ENCODE measurements at places on chromosomes 1 and 21. TPM values are rescaled to one million over a fixed set of nuclear protein-coding genes. Genes with fewer than 3 reads are reported as not detected.

The CSMD2 gene
- total RNA-seq: not detected

The NR5A2 gene
- not detected for total RNA-seq

The VWA5B1 gene
- not detected for total RNA-seq

The AMPD1 gene
- total RNA-seq: not detected

The SEC16B gene
- 0.26 TPM for total RNA-seq

The WNT3A gene
- not detected for total RNA-seq

The DNM3 gene
- 2.0 TPM for total RNA-seq

The ETV3L gene
- total RNA-seq: not detected

The GDAP2 gene
- 23.5 TPM for total RNA-seq

The AMY1C gene
- not detected for total RNA-seq

The TSPAN1 gene
- total RNA-seq: not detected

The BRDT gene
- not detected for total RNA-seq

The FASLG gene
- total RNA-seq: 4.6 TPM

The CD48 gene
- total RNA-seq: 386 TPM

The GON4L gene
- total RNA-seq: 92.4 TPM

The ACOT11 gene
- 1.0 TPM for total RNA-seq

The PLXNA2 gene
- total RNA-seq: 2.0 TPM

The PRAMEF20 gene
- total RNA-seq: not detected

The CHRM3 gene
- 0.58 TPM for total RNA-seq

The ZNF362 gene
- 23.1 TPM for total RNA-seq

The CCDC185 gene
- total RNA-seq: not detected

The MSH4 gene
- 0.67 TPM for total RNA-seq

The OR2G6 gene
- total RNA-seq: not detected

The CRYZL1 gene
- total RNA-seq: 39.2 TPM

The NIBAN1 gene
- 28.4 TPM for total RNA-seq

The CFAP74 gene
- not detected for total RNA-seq

The TPTE gene
- not detected for total RNA-seq

The UMODL1 gene
- 0.26 TPM for total RNA-seq

The FCRL4 gene
- not detected for total RNA-seq

The OTUD7B gene
- 12.8 TPM for total RNA-seq

The CFHR4 gene
- not detected for total RNA-seq

The HSD3B1 gene
- total RNA-seq: not detected

The AKR1A1 gene
- total RNA-seq: 116 TPM

The HIPK1 gene
- 93.0 TPM for total RNA-seq

The NTRK1 gene
- total RNA-seq: 13.7 TPM

The CRNN gene
- total RNA-seq: not detected

The VPS13D gene
- 53.3 TPM for total RNA-seq

The TNFRSF9 gene
- 3.2 TPM for total RNA-seq

The C1orf115 gene
- total RNA-seq: 0.28 TPM

The AKNAD1 gene
- not detected for total RNA-seq

The SLC45A3 gene
- total RNA-seq: 0.17 TPM

The SMCP gene
- not detected for total RNA-seq

The MX2 gene
- total RNA-seq: 103 TPM

The CYP4A11 gene
- not detected for total RNA-seq

The INPP5B gene
- 44.0 TPM for total RNA-seq

The TTC24 gene
- 22.7 TPM for total RNA-seq

The BLACAT1 gene
- total RNA-seq: 0.51 TPM

The OR2M4 gene
- not detected for total RNA-seq

The CRP gene
- total RNA-seq: not detected

The TXLNA gene
- total RNA-seq: 62.5 TPM

The HES5 gene
- total RNA-seq: not detected
